ENCODE measurements at places on chromosomes 7 and 10.

GRCh38 chr7:25716421-25716820, 435.6 kb upstream of the NFE2L3 start:
- peak; percentile 18 for DNase-seq

- DNase-seq = no peak
Observed at GRCh38 chr10:21166557-21167287, 269.6 kb upstream of the NEBL start.

DNA sequence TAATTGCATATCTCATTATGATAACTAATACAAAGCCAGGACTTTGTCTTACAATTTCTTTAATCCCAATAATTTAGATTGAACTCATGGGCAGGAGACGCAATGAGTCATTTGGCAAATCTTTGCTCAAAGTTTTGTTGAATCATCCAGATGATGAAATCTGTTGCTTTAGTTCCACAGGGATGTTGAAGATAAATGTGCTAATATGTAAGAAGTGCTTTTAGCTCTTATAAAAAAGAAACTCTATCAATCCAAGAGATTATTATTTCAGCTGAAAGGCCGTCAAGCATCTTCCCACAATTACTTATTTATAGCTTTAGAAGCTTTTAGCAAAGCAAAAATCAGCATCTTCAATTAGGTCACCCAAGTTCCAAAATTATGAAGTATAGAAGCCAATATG, 36.8 kb upstream of the ANK3 start:
- DNase-seq = peak; percentile 91

DNA sequence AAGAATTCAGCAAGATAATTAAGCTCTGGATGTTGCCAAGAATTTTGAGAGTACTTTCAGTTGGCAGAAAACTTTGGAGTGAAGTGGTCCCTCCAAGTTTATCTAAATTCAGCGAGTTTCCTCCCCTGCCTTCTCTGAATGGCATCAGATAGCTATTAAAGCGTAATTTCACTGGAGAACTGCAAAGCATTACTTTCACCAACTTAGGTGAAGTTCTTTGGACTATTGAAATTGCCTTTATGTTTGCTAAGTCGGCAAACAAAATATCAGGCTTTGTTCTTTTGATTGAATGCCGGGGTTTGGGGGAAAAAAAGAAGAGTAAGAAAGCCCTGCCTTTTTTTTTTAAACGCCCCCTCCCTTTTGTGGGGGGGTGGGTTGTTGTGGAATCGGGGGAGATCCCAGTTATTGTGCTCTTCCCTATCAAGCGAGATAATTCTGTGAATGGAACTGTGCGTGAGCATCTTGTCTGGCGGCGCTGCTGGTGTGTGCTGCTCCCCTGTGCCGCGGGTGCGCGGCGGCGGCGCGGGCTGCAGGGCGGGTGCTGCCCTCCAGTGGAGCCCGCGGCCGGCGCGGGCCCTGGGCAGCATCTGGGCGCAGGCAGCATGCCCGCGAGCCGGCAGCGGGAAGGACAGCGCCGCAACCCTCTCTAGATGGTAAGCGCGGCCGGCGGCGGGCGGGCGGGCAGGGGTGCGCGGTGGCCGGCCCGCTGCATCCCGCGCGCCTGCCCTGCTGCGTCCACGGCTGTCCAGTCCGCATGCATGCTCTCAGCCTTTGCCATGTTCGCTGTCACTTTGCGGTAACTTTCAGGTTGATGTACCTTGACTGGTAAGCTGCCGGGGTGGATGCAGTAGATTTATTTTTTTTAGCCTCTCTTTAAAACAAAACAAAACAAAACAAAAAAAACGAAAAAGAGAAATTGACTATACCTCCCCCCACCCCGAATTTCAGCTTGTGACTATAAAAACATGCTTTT, 176.5 kb downstream of the TCF7L2 start:
- peak; percentile 73 for DNase-seq

DNA sequence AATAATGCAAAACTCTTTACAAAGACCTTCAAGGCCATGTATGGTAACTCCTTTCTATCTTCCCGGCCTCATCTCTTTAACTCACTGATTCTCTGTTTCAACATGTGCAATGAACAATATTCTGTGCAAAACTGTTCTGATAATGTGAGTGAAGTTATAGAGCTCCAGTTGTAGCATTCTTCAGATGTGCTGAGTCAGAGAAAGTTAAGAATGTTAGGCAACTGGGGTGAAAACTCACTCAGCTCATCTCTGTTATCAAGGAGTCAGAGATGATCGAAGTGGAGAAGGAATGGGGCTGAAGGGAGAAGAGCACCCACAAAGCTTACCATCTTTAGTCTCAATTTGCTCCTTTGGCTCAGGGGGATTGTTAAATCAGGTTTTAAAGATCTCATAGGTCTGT, 344.7 kb upstream of the NPSR1 start:
- DNase-seq = peak; percentile 62

DNA sequence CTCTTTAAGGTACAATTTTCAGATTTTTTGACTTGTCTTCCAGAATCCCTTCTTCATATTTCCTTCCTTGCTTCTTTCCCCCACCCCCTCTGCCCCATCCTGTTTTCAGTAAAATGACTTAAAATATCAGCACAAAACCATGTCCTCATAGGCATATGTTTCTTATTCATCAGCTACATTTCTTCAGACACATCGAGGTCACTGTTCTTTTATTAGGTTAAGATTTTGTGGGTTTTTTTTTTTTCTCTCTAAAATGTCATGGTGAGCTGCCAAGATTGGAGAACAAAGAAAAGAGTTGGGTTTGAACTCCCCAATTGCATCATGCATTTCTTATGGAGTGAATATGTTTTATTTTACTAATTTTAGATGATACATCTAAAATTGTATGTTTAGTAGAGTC, 35.8 kb downstream of the LAMB4 start:
- DNase-seq = peak; percentile 98

GRCh38 chr10:102585026-102585425, 59.3 kb upstream of the TRIM8 start:
- peak; percentile 50 for DNase-seq

- DNase-seq = no peak
Observed at GRCh38 chr7:27200761-27201579, 1.1 kb upstream of the HOXA13 start.
